ENCODE measurements at places on chromosomes 2 and 18.

DNA sequence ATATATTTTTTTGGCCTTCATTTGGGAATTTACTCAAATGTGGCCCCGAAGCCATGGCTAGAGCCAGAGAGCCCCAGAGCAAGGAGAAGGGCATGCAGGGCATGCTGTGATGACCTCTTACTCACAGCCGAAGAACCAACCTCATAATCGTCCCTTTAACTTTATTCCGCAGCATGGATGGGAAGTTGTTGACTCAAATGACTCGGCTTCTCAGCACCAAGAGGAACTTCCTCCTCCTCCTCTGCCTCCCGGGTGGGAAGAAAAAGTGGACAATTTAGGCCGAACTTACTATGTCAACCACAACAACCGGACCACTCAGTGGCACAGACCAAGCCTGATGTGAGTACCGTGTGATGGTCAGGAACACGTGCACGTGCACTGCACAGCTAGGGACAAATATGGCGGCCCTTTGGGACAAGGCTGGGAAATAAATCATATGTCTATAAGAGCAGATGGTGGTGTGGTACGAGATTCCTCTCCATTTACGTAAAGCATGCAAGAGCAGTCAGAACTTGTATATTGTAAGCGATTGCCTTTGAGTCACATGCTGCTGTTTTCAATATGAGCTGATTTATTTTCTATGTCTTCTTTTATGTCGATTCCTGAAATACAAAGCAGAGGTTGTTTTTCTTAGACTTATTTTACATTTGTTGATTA lies 280.9 kb downstream of the NEDD4L start:
- no peak for DNase-seq

DNA sequence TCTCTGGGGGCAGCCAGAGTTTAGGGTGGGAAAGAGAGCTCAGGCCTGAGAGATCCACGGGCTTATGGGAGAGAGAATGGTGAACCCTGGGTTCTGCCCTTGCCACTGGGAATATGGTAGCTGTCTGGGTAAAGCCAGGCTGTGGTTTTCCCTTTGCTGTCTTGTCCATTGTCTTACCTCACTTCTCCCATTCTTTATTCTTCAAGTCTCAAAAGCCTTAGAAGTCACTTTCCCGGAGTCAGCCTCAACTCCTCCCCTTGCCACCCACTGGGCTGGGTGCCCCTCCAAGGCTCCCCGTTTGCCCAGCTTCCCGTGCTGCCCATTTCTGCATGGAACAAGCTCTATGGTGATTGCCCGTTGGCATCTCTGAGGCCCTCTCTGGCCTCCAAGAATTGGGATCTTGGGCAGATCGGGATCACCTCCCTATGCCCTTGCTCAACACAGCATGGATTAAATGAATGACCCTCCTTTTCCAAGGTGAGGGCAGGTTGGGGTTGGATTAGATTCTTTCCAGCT lies 228.2 kb downstream of the HAUS1 start:
- no peak for DNase-seq

DNA sequence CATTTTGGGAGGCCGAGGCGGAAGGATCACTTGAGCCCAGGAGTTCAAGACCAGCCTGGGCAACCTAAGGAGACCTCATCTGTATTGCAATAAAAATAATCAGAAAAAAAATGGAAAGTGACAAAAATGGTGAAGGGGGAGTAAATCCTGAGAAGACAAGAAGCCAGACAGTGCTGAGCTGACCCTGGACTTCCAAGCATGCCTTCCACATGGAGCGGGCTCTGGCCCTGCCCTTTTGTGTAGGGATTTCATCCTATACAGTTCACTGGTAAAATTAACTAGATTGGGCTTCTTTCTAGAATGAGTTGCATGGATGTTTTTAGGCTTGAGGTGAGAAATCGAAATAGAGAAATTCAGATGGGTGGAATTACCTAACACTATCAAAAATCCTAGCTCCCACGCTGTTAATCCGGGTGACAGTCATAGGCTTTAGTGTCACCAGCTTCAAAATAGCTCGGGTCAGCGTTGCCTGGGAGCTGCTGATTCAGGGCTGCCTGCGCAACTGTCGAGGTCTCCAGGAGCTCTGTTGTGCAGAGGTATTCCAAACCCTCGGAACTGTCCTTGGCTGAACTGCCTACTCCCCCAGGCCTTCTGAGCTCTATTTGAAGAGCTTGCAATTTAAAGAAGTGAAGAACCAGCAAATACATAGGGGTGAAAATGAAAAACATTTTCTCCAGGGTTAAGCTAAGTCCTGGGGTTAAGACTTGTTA lies 21.5 kb upstream of the ZNF532 start:
- no peak for DNase-seq

GRCh38 chr2:116450990-116451389 lies 1363.5 kb upstream of the DDX18 start:
- no peak for DNase-seq

DNA sequence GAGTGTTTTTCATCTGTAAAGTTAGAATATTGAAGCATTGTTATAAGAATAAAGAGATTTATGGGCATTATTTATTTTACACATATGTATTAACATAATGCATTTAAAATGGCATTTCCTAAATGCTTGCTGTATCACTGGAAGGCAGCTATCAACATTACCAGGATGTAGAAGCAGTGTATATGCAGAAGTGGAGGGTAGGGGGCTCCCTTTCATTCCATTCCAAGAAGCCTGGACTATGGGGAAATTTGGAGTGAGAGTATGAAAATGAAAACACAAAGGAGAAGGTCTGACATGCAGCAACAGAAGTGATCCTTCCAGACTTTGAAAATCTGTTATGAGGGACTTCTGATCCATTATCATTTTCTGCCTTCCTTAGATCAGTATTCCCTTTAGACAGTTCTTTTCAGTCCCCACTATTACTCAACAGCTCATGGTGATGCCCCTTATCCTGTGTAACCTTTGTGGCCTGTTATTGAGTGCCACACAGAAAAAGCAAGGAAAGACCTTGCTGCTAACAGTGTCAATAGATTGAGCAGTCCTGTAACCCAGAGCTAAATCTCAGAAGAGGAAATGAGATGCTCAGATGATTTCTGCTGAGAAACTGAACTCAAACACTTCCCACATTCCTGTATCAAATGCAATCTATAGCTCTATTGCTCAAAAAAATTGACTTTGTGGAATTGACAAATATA lies 216.6 kb downstream of the HNMT start:
- no peak for DNase-seq

DNA sequence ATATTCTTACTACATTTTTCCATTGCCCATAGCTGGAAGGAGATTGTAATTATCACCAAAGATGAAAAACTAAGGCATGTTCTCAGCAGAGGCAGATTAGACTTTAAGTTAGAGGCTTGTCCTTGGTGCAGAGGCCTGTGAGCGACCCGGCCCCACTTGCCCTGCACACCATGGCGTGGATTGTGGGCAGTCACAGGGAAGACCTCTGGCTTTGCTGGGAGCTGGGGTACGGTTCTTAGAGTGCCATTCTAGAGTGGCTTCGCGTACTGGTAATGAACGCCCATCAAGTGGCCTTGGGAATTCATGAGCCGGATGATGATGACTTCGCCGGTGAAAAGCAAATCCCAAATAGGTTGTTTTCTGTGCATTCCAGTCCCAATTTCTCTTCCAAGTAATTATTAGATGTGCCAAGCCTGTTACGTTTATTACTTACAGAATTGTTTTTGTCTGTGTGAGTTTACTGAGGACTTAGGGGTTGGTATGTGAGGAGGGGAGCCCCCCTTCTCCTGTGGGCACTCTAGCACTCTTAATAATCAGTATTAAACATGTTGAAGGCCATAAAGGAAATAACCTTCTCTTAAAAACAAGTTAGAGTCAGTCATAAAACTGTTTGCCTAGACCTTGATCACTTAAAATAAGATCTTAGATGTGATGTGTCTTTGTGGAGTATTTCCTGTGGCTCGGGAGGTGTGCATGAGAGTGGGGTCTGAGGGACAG lies 90.6 kb downstream of the LDLRAD4 start:
- no peak for DNase-seq

- DNase-seq = no peak
Observed at GRCh38 chr18:31901063-31901462, 41.9 kb downstream of the TRAPPC8 start.

GRCh38 chr2:187982668-187983067 lies 309.0 kb upstream of the GULP1 start:
- DNase-seq = no peak

DNA sequence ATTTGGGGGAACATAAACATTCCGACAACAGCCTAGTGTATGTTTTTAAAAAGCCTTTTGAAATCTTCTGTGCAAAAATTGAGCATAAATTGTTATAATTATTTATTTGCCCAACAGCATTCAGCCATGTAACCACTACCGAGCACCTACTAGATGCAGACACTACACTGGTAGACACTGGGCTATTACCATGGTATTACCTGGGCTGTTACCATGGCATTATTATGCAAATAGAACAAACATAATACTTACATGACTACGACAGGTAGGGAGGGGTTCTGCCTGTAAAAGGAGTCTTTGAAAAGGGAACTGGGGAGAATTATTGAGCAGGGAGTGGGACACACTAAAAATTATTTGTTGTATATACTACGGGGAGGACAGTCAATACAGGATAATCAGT lies 116.4 kb downstream of the MREG start:
- DNase-seq = no peak

Measured in cerebellar cortex (tissue), 1 donor.